ENCODE measurements at places on chromosomes 2 and 18. TPM values are rescaled to one million over a fixed set of nuclear protein-coding genes. Genes with fewer than 3 reads are reported as not detected.
A peak's percentile ranks its signal among the peaks of the same experiment; 100 is the strongest.

DNA sequence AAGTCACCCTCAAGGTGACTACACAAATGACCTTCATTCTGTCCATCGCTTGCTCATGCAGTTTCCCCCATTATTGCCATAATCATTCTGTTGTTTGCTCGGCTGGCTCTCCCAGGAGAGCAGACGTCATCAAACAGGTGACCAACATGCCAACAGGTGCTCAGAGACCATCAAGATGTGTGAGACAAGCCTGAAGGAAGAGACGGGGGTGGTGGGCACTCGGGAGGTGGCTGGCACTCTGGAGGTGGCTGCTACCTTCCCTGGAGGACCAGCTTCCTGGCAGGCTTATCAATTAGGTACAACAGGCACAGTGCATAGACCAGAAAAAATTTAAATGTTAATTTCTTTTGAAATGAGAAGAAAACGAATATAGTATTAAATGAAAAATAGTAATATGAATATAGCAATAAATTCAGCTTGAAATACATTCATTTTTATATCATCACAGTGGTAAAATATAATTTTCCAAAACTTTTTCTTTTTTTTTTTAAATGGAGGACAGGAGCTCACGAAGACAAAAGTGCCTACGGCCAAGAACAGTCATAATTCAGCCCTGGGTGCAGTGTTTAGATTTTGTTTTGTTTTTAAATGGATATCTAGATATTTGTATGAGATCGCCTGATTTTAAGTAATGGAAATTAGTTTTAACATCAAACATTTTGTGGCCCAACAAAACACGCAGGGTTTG is 16.9 kb upstream of the HAAO start:
- no peak for DNase-seq

DNA sequence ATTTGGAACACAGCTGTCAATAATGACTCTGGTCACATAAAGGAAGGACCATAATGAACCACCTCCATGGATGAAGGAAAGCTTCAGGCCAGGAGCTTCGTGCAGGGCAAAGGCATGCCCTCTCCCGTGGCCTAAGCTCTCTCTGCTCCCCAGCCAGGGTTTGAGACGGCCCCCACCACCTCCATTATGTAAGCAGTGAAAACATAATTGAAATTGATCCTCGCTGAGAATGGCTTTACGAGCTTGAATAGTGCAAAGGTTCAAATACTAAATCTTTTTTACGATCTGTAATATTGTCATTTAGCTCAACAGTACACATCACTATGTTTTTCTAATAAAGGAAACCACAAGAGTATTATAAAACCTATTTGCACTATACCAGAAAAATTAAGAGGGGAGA is 5.2 kb upstream of the EDAR start:
- no peak for DNase-seq

DNA sequence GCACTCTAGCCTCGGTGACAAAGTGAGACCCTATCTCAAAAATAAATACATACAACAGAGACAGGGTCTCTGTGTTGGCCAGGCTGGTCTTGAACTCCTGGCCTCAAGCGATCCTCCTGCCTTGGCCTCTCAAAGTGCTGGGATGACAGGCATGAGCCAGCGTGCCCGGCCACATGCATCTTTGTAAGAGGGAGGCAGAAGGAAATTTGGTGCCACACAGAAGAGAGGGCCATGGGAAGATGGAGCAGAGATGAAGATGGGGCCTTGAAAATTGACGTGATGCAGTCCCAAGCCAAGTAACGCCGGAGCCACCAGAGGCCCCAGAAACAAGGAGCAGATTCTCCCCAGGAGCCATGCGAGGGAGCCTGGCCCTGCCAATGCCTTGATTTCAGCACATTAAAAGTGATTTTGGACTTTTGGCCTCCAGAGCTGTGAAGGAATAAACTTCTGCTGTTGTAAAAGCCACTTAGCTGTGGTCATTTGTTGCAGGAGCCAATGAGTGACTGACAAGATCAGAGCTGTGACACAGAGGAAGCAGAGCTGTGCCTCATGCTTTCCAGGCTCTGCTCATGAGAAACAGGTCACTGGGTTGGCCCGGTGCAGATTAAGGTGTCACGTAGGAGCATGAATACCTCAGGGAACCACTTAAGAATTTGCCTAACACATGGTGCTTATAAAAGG is 2.7 kb upstream of the SLC66A2 start:
- no peak for DNase-seq

- DNase-seq, result no peak
Measured at GRCh38 chr2:82120654-82121053, 1816.1 kb upstream of the LRRTM1 start.

DNA sequence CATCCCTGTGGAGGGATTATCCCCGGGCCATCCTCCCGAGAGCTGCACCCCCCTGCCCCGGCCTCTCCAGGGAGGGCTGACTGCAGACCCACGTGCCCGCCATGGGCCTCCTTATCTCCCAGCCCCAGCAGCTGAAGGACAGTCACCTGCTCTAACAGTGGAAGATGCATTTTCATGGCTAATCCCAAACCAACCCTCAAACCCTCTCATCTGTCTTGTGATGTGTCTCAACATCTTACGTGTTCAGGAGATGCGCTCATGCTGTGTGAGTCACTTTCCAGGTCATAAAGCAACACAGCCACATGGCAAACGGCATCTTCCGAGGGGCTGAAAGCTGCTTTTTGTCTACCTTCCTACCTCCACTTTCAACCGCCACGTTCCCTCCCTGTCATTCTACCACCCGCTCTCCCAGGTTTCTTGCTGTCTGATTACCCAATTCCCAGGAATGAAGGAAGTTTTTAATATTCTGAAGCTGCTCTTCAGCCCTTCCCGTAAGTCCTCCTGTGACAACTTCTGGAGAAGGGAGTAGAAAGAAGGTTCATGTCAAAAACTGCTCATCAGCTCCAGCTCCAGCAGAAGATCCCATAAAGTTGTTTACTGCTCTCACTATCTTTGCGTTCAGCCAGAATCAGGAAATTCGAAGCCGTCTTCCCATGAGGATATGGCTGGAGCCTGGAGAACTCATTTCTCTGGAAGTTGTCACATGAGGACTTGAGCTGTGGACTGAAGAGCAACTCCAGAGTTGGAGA is 54.5 kb downstream of the MBP start:
- DNase-seq, result no peak

DNA sequence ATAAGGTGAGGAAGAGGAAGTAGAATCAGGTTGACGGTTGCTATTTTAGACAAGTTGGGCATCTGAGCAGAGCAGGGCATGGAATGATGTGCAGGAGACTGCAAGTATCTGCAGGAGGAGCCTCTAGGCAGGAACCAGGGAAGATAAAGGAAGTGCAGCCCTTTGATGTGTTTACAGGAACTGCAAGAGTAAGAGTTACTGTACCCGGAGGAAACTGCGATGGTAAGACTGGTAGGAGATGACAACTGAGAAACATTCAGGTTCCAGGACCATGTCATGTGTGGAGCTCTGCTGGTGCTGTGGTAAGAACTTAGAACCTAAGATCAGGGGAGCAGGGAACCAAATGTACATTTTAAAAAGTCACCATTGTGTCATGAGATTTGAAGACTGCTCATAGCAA is 134.3 kb upstream of the STON1 start:
- DNase-seq, result no peak

GRCh38 chr18:58991167-58991798 is 126.6 kb downstream of the ZNF532 start:
- peak; percentile 76 for DNase-seq

GRCh38 chr2:84427235-84428138 is 31.6 kb downstream of the SUCLG1 start:
- DNase-seq, result no peak

- no peak for DNase-seq
Measured at GRCh38 chr2:27889774-27890145, 427 bp downstream of the RBKS start.

DNA sequence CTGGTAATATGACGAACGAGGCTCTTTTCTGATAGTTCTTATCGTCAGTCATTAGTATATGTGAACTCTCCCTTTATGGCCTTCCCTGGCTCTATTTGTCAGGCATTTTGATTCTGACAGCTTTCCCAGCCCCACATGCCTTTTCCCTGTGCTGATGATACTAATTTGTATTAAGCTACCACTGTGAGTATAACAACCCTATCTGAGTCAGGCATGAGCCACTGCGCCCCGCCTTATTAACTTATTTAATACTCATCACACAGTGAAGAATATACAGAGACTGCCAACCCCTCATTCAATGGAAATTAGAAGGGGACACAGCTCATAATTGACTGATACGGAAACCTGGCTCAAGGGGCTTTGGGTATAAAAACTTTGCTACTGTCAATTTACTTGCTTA is 140.0 kb downstream of the NETO1 start:
- no peak for DNase-seq

DNA sequence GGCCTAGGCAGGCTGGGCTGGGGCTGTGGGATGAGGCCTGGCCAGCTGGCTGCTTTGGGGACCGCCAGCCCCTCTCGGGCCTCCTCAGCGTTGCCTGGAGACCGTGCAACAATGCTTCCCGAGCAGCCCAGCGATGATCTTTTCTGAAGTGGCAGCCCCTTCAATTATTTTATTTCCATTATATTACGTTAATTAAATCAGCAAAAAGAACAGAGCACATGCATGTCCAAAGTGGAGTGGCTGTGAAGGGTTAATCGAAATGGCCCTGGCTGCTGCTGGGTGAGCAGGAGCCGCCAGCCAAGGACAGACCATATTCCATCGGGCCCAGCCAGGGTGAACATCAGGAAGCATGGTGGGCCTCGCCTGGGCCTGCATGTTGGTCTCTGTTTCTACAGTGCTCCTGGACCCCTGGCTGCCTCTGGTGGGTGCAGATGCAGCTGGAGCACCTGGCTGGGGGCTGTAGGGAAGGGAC is 245.5 kb downstream of the MYCN start:
- no peak for DNase-seq

DNA sequence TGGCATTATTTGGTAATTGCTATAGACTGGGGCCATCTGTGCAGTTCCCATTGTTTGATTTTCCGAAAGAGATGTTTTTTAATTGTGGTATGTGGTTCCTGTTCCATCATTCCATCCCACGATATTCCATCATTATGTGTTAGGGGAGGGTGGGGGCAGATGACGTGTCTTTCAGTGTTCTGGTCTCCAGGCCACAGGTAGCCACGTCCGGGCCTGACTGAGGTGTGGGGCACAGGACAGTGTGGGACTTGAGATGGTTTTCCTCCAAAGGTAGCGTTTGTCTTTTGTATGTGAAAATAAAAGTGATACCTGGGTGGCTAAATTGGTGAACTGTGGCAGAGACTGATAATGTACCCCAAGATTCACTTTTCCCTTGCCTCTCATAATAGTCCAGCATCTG is 192.2 kb upstream of the HAAO start:
- no peak for DNase-seq

- no peak for DNase-seq
Measured at GRCh38 chr2:136149011-136149410, 31.1 kb upstream of the CXCR4 start.

DNA sequence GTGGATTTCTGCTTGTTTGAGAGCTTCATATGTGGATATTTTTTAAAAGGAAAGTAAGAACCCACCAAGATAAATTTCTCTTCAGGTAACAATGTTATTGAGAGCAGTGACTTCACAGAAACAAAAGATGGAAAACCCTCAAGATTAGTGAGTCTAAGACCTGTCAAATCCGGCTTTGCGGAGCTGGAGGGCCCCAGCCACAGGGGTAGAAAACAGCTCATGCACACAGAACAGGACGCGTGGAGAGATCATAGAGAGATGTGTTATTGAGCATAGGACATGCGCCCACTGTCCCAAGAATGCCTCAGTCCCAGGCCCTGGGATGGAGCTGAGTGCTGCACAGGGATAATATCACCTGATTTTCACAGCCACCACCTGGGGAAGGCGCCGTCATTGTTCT is 21.3 kb downstream of the EDAR start:
- no peak for DNase-seq

- DNase-seq, result no peak
Measured at GRCh38 chr18:58861353-58861752, 3.3 kb upstream of the ZNF532 start.

- DNase-seq, result no peak
Measured at GRCh38 chr2:178194600-178195389, 483 bp downstream of the OSBPL6 start.

DNA sequence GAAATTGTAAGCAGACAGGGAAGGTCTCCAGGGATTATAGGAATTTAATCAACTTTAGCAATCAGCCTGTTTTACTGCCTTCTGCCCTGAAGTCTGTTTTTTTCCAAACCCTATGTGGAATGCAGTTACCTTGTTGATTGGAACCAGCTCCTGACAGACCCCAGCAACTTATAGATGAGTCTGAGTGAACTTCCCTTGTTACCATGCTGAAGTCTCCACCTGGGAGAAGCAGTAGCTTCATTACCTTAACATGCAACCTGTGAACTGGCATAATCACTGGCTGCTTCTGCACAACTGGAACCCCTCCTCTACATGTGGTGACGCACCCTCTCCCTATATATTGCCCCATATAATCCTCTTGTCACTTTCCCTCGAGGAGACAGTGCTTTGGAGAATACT is 226.3 kb upstream of the SPOPL start:
- no peak for DNase-seq

- no peak for DNase-seq
Measured at GRCh38 chr18:27567434-27567833, 382.3 kb upstream of the CHST9 start.

DNA sequence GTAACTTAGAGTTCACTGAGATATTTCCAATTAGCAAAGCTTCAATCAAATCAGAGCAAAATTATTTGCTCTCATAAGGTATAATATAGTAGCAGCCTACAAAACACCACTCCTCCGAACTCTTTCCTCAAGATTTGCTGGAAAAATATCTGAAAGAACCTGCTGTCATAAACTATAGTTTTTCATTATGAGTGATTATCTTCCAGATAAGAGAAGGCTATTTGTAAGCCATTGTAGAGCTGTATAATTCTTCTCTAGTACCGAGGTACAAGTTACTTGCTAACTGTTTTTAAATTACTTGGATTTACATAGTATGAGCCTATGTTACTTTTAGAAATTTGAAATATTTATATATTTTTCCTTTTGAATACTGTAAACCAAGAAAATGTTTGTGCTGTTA is 2.1 kb downstream of the NDC80 start:
- DNase-seq, result no peak

DNA sequence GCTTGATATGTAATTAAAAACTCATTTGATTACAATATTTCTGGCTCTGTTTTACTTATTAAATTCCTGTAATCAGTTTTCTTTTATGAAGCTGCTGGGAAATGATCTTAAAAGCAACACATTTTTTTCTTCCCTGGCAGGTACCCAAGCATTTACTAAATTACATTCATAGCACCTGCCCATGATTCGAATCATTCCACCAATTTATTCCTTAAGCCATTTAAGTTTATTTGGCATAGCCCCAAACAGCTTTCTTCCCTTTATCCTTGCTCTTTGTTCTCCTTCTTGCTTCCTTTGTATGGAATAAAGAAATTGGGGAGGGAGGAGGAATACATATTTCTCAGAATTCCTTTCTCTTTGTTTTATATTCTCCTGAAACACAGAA is 241.3 kb downstream of the AGPS start:
- no peak for DNase-seq

- no peak for DNase-seq
Measured at GRCh38 chr2:113227290-113227689, 51.4 kb downstream of the PAX8 start.

STAT4 gene
- 5.7 TPM for total RNA-seq

KCNK3 gene
- 0.13 TPM for total RNA-seq

IL1B gene
- 0.72 TPM for total RNA-seq

TUBA3E gene
- not detected for total RNA-seq

ATP6V1B1 gene
- total RNA-seq, result not detected

RGPD3 gene
- total RNA-seq, result 0.21 TPM

IL36RN gene
- total RNA-seq, result not detected
